GM13976 (cell line): ENCODE measurements at places on chromosomes 1 and 21.

GRCh38 chr21:21084179-21084578 is 86.0 kb downstream of the NCAM2 start:
- no peak for DNase-seq

GRCh38 chr1:27122652-27123051 is 32.3 kb downstream of the SLC9A1 start:
- DNase-seq: no peak

DNA sequence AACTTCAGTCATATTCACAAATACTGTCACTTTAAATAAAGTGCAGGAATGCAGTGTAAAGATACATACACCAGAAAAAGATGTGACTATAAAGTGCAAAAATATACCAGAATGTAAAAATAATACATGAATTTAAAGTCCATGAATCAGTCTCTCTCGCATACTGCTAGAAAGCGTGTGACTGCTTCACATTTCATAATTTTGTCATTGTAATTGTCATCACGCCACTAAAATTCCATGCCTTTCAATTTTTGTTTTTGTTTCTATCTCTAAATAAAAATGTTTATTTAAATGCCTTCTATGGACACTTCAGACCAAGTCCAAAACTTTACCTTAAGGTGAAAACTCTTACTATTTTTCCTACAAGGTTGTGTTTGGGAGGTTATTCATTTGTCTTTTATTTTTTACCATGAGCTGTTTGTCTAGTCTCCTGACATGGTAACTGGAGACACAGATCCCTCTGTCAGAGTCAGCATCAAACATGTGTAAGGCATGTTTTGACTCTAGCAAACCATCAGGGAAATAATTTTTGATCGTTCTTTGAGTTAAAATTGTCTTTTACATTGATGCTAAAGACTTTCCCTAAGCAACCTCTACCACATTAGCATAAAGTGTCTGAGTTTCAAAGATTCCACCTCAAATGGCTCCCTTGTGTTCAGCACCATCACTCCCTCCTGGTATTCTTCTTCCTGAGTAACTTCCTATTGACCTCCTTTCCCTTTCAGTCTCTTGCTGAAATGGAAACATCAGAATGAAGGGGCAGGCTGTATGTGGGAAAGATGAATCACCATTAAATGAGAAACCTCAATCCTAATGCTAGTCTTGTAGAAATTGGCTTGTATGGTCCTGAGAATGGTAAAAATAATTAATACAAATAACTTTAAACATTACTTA is 14.0 kb upstream of the AIM2 start:
- DNase-seq: no peak

DNA sequence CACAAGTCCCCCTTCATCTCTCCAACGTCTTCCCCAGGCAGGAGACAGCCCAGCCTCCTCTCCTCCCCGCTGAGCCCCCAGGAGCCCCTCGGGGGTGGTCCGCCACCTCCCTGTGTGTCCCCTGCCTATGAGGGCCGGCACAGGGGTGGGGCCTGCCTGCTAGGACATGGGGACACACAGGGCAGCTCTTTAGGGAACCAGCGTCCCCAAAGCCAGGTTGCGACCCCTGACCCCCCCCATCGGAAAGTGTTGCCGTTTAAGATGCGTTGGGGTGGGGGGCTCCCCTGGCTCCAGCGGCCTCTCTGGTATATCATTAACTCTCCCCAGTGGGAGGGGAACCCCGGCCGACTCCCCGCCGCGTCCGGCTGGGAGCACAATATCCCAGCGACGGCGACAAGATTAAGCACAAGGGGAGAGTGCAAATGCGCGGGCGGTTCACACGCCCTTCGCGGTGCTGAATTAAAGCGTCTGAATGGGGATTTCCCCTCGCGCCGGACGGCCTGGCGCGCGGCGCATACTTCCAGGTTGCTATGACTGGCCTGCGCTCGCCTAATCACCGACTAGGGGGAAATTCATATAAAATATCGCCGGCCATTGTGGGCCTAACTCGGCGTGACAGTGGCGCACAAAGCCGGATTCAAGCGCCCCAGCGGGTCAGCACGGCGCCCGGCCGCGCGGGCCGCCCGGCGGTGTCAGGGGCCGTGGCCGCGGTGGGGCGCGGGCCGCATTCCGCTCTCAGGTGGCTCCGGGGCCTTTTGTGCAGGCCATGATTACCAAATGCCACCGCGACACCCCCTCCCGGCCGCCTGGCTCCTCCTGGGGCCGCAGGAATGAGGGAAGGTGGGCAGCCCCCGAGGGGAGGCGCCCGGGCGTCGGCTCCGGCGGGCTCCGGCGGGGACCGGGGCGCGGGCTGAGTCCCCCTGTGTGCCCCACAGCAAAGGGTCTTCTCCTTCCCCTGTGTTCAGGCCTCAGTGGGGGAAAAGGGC is 30.9 kb downstream of the WNT3A start:
- peak; percentile 88 for DNase-seq

GRCh38 chr1:245107776-245108114 is 47.0 kb upstream of the KIF26B start:
- DNase-seq: no peak

DNA sequence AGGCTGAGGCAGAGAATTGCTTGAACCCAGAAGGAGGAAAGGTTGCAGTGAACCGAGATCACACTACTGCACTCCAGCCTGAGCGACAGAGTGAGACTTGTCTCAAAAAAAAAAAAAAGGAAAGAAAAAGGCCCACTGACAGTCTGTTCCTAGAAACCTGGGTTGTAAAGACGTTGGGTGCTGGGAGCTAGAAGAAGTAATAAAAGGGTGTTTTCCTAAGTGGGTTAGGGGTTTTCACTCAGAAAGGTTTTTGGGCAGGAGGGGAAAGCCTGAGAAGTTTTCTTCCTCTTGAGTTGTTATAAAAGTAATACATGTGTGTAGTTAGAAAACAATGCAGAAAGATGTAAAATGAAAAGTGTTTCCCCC is 25.4 kb downstream of the CELA3A start:
- no peak for DNase-seq

DNA sequence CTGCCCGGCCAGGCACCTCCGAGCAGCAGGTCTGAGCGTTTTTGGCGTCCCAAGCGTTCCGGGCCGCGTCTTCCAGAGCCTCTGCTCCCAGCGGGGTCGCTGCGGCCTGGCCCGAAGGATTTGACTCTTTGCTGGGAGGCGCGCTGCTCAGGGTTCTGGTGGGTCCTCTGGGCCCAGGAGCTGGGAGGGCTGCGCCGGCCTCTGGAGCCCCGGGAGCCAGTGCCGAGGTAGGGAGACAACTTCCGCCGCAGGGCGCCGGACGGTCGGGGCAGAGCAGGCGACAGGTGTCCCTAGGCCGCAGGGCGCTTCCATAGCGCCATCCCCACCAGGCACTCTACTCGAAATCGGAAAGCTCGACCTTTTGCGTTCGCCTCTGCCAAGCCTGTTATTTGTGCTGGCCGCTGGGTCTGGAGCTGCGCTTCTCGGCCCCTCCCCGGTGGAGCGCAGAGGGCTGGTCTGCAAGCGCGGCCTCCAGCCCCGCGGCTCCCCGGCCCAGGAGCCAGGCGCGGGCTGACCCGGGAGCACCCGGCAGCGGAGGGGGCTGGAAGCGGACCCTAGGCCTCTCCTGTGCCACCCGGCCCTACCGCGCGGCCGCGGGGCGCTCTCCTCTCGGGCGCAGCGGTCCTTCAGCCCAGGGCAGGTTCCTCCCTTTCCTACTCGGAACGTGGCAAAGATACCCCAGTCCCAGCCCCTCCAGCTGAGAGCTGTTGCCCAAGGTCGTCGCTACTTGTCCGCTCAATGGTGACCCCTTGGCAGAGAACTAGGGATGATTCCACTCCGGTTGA is 2.2 kb downstream of the SIM2 start:
- DNase-seq: peak; percentile 32

- DNase-seq: no peak
These were observed 85.0 kb upstream of the KCNJ15 start for GRCh38 chr21:38171723-38172344.

- no peak for DNase-seq
These were observed 221.8 kb upstream of the PLXNA2 start for GRCh38 chr1:208465786-208466590.

- no peak for DNase-seq
These were observed 9.2 kb downstream of the POU2F1 start for GRCh38 chr1:167229719-167230385.

DNA sequence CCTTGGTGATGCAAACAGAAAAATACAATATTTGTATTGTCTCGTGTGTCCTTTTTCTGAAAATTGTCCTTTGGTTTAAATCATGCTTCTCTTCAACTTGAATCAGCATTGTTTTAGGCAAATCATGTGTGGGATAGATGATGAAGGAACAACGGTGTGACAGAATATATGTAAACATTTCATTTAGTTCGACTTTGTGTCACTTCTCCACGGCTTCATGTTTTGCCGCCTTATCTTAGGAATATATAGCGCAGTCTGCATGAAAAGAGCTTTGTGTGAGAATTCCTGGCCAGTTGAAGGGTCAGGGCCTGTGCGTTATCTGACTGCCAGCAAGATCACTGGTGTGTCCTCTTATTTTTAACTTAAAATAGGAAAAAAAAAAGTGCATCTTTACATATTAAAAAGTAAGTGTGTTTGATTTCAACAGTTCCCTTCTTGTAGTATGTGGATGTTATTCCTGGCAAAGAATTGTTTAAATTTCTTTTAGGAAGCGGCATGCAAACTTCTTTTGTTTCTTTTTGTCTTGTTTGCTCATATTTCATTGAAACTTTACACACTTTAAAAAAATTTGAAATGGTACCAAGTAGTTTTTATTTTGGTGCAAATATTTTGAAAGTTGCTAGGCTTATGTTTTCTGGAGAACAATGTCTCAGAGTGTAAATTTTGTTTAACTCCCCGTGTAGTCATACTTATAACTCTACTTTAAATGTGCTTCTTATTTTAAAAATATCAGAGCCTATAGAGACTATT is 465.2 kb downstream of the USP25 start:
- no peak for DNase-seq

DNA sequence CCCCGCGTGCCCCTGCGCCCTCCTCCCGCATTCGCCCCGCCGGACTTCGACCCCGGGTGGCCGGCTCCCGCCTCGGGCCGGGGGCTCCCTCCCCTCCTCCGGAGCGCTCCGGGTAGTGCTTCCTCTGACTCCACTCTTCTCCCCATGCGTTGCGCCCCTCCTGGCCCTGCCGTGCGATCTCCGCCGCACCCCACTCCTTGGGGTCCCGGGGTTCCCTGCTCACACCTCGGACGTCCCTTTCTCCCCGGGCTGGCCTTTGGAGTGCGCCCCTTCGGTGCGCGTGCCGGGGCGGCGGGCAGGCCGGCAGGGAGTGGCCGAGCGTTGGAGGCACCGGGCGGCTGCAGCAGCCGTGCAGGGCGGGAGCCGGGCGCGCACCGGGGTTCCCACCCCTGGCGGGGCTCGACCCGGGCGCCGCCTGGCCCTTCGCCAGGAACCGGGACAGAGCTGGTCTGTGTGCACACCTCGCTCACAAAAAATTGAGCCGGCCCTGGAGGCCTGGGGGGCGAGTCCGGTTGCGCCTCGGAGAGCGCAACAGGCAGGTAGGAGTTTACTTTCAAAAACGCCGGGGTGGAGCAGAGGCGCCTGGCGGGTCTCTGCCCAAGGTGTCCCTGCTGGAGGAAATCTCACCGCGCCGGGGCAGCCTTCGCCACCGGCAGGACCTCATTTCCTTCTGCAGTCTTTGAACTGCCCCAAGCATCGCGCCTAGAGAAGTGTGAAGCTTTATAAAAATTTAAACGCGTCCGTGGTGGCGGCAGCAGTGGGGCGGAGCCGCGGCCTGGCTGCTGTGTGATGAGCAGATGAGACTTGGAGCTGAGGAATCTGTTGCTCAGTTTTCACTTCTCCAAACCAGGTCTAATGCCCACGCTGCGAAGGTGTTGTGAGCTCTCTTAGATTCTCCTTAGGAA is 650 bp downstream of the VANGL1 start:
- peak; percentile 75 for DNase-seq

GRCh38 chr1:18109756-18110597 is 2.4 kb downstream of the IGSF21 start:
- no peak for DNase-seq

GRCh38 chr21:39047046-39047445 is 136.2 kb downstream of the PSMG1 start:
- no peak for DNase-seq
